ENCODE measurements at places on chromosomes 7 and 10.

DNA sequence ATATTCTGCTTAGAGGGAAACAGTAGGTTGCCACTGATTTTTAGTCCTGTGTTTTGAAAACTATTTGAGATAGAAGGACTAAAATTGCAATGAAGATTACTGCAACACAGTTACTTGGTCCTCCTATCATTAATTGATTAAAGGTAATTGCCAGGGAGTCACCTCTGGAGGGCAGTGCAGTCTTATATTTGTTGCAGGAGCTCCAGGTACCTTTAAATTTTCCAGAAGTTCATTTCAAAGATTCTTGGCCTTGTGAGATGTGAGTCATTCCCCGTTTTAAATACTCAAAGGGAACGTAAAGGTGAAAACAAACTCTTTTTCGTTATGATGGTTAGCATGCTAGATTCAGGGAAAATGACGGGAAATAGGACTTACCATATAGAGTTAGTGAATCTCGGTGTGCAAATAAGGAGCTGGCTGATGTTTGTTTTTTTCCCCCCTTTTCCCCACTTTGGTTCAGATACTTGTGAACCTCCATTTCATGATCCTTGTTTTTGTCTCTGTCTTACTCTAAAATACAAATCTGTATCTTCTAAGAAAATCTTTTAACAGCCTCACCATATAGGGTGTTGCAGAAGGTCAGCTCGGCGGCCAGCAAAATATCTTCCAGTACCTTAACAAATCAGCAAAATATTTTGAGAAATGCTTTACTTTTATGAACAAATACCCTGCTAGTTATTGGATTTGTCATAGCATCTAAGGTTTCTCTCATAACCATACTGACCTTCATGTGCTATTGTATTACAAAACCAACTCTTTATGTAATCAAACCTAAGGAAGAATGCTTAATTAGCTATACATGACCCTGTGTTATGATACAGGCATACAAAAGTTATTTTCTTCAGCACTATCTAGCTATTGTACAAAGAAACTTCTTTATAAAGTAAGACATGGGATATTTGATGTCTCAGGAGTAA is 143.0 kb upstream of the HDAC9 start:
- peak; percentile 20 for DNase-seq

- DNase-seq: no peak
These were observed 31.4 kb upstream of the SMARCD3 start for GRCh38 chr7:151279868-151280267.

DNA sequence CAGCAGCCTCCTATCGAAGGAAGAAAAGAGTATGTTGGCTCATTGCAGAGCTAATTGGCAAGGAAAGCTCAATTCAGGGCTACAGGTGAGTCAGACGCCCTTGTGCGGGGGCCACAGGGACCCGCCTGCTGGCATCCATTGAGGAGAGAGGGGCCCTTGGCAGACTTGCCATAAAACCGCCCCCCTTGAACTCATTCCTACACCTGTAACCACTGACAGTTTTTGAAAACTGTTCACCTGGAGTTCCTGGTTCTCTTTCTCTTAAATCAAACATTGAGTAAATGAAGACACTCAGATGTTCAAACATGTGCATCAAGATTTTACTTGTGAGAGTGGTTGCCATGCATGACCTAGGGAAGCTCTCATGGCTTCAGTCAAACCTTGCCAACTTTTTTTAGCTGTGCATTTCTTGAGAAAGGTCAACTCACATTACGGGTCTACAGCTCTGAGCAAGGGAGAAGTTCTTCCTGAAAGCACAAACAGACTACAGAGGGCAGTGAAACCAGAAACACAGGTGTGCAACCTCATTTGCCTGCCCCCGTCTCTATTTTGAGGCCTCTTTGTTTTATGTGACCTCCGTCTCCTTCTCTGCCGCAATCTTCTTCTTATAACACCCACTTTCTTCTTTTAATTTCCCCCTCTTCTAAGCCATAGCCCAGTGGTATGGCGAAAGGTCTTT is 87.8 kb downstream of the TBXAS1 start:
- no peak for DNase-seq

DNA sequence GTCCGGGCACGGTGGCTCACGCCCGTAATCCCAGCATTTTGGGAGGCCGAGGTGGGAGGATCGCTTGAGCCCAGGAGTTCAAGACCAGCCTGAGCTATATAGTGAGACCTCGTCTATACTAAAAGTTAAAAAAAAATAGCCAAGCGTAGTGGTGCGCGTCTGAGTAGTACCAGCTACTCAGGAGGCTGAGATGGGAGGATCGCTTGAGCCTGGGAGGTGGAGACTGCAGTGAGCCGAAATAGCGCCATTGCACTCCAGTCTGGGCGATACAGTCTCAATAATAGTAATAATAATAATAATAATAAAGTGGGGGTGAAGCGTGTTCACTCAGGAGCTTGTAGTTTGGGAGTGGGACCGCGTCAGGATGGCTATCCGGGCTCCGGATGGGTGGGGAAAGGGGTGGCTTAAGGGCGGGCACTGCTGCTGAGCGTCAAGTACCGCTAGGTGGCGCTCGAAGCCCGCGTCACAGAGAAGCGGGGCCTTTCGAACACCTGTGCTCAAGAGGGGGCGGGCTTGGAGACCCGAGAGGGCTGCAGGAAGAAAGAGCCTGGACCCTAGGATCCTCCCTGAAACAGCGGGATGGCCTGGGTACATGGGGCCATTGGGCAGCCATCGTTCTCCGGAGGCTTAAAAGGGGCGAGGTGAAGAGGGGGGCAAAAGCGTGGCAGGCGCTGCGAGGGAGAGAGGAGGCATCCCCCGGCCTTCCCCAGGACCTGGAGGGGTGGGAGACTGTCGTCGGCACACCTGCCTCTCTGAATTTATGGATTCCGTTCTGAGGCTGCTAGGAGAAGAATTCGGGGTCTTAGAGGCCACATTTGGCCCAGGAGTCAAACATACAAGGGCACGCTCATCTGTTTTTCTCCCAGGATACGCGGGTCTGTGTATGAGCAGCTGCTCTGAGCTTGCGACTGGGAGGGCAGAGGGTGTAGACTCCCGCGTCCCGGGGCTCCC is 14.5 kb downstream of the LBX1 start:
- DNase-seq: peak; percentile 49

DNA sequence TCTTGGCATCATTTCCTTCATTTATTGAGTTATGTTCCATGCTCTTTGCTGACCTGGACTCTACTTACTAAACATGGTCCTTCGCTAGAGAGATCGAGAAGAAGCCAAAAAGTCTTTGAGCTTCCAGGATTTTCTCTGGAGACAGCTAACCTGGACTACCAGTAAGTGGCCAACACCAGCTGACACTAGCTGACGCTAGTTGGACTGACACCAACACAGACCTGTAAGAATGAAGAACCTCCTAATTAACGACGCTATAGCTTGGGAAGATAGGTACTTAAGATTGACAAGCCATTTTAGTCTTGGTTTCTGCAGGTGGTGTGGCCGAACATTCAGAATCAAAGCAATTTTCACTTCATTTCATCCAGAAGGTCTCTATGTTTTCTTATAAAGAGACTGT is 66.4 kb downstream of the GALNT17 start:
- no peak for DNase-seq

Measured in T1000 (cell line).